Eye (tissue), 1 donor: ENCODE measurements at places on chromosomes 7 and 10.

DNA sequence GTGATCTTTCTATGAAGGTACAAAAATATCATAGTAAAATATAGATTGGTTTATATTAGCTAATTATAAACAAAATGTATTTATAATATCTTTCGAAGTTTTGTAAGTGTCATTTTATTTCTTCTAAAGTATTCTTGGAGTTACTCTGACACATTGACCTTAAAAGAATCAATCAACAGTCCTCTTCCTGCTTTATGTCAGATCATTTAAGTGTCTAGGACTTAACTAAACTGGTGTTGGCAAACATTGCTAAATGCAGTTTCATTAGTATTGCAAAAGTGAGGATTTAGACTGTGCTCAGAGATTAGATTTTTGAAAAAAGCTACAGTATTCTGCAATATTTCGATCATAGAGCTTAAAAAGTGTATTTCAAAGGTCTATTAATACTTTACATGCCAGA is 10.3 kb downstream of the GLCCI1 start:
- no peak for DNase-seq

DNA sequence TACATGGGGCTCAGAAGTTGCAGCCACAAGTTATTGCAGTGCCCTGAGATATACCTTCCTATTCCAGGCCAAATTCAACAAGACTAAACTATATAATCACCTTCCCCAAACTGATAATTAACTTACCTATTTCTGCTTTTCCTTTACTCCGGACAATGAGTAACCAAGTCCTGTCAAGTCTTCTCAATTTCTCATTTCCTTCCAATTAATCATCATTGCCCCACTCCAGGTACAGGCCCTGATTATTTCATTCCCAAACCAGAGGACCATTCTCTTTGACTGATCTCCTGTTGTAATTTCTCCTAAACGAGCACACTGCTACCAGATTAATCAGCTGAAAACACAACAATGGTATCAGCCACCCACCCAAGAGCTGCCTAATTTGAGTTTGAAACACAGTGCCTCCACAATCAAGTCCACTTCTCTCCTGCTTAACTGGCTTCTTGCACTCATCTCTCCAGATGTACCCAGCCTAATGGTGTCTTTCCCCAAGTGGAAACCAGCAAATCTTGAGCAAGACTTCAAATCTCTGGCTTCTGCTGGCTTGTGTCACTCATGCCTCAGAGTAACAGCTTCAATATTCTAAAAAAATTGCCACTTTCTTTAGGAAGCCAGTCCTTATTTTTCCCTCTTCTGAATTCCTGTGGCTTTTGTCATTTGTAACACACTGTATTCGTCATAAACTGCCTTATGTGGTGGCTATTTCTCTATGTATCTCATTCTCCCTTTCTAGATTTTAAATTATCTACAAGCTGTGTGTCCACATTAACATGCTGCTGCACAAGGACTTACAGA is 89.1 kb downstream of the CDK6 start:
- no peak for DNase-seq

DNA sequence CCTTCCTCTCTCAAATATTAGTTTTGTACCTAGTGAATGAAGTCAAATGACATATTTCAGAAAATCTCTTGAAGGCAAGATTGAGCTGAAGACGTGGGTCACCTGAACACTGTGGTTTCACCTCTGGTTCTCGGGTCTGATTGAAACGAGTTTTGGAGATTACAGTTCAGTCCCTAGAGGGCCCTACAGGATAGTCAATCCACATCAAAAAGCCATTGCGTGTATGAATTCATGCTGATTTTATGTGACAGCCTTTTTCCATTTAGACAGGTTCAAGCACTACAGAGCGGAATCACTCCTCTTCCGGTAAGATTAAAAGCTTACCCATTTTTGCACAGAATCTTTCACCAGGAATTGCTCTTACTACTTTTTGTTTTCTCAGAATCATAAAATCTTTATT is 62.2 kb downstream of the VIM start:
- DNase-seq, result peak; percentile 57

DNA sequence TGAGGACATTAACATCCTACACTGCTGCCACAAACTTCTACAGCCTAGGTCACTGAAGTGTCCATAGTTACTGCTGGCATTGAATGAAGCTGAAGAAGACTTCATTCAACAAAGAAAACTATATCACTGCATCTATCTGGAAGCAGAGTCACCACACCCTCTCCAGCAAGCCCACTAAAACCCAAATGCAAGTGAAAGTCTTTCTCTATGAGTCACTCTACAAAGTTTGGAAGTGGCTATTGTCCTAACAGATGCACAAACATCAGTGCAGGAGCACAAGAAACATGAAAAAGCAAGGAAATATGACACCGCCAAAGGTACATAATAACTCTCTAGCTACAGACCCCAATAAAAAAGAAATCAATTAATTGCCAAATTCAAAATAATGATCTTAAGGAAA is 43.5 kb upstream of the CAMK2B start:
- no peak for DNase-seq

DNA sequence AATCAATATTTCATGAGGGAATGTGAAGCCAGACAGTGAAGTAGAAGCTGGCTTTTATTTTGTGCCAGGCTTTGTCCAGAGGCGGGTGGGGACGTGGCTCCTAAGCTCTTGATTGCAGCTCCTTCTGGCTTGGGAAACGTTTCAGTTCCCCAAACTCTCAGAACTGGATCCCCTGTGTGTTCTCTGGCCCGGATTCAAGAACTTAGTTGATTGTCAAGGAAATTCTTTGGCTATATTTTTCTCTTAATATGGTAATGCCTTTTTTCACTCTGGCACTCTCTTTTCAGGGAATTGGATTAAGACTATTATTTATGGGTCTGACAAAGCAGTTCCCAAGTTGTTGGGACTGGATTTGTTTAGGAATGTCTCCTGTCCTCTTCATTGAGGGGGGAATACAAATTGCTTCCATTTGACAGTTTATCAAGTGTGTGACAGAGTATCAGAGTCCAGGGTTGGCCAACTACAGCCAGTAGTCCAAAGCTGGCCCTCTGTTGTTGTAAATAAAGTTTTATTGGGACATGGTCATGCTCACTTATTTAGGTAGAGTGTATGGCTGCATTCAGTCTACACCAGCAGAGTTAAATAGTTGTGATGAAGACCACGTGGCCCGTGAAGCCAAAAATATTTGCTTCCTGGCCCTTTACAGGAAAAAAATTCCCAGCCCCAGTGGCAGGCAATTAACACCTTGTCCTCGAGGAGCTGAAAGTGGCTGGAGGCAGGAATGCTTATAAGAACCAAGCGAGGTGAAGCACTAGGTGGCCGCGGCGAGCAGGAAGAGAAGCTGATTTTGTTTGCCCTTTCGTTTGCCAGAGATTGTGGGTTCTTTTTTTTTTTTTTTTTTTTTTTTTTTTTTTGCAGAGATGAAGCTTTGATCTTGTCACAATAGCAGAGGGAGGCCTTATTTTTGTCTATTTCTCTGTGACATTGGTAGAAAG is 34.3 kb downstream of the HTRA1 start:
- DNase-seq, result peak; percentile 47

DNA sequence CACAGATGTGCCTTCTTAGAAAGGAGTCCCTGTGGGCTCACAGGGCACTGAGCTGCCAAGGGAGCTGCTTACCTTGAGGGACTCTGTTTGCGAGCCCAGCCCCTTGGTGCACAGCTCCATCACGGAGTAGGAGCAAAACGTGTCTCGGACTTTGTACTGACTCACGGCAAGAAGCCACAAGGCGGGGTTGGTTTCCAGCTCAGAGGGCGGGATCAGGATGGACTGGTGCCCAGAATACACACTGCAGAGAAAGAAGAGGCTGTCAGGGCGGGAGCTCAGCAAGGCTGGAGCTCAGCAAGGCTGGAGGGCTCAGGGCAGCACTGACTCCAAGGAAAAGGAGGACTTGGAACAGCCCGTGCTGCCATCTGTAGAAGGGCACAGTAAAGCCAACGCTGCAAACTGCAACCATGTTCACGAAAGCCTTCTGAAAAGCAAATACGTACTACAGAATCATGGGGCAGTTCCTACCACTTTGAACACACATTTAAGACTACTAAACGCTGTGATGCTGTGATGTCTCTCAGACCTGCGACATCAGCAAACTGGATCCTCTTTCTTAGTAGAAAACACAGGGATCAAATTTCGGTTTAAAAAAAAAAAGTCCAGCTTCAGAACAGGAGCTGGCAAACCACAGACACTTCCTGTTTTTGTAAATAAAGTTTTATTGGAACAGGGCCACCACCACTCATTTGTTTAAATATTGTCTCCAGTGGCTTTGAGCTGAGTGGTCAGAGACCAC is 194.3 kb downstream of the ZMYND11 start:
- DNase-seq, result peak; percentile 62

DNA sequence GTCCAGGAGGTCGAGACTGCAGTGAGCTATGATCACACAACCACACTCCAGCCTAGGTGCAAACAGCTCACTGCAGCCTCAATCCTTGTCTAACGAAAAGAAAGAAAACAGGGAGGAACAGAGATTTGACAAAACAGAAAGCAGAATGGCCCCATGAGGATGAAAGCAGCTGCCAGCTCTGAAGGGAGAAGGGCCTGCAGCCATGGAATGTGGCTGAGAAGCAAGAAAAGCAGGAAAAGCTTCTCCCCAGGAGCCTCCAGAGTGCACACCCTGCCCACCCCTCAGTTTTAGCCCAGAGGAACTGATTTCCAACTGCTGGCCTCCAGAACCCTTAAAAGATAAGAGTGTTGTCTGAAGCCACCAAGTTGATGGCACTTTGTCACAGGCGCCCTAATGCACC is 13.0 kb downstream of the ESYT2 start:
- DNase-seq, result peak; percentile 29

DNA sequence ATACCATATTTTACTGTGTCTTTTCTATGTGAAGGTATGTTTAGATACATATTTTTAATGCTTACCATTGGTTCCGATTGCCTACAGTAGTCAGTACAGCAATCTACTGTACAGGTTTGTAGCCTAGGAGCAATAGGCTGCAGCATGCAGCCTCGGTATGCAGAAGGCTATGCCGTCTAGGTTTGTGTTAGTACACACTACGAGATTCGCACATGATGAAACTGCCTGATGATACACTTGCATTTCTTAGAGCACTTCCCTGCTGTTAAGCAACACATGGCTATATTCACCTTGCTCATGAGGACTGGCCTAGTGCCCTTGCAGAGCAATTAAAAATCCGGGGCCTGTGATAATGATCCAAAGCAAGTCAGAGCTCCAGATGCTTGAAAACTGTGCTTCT is 62.4 kb downstream of the MKX start:
- no peak for DNase-seq
